ENCODE measurements at places on chromosomes 1 and 21. TPM values are rescaled to one million over a fixed set of nuclear protein-coding genes. Genes with fewer than 3 reads are reported as not detected.

The OPTC gene
- total RNA-seq, result not detected

The LZIC gene
- 45.9 TPM for total RNA-seq

The FGR gene
- total RNA-seq, result 0.05 TPM

The PSEN2 gene
- total RNA-seq, result 266 TPM

The CD5L gene
- total RNA-seq, result not detected

The CADM3 gene
- total RNA-seq, result 1.4 TPM

The MANEAL gene
- total RNA-seq, result 10.8 TPM

The PDPN gene
- 0.99 TPM for total RNA-seq

The CACNA1S gene
- 57.2 TPM for total RNA-seq

The LYPLAL1 gene
- total RNA-seq, result 32.5 TPM

The PRKAA2 gene
- total RNA-seq, result 9.1 TPM

The HSPA6 gene
- not detected for total RNA-seq

The LAMTOR2 gene
- total RNA-seq, result 51.4 TPM

The IFNLR1 gene
- 0.26 TPM for total RNA-seq

The DIRAS3 gene
- total RNA-seq, result 6.3 TPM

The RAB42 gene
- 1.2 TPM for total RNA-seq

The CFAP141 gene
- not detected for total RNA-seq

The S100A14 gene
- total RNA-seq, result not detected

The LRRN2 gene
- total RNA-seq, result 0.13 TPM

The ACTN2 gene
- 220 TPM for total RNA-seq

The DNAH14 gene
- 25.2 TPM for total RNA-seq

The ATP6V1G3 gene
- total RNA-seq, result not detected

The SLC1A7 gene
- 0.21 TPM for total RNA-seq

The OR2L2 gene
- not detected for total RNA-seq

The APCS gene
- not detected for total RNA-seq

The NHLH1 gene
- 0.51 TPM for total RNA-seq

The ARHGAP30 gene
- total RNA-seq, result not detected

The SIKE1 gene
- 26.7 TPM for total RNA-seq

The CD55 gene
- total RNA-seq, result 29.7 TPM

The FCRL5 gene
- total RNA-seq, result not detected

The GUCA2A gene
- total RNA-seq, result not detected

The OXCT2 gene
- 0.88 TPM for total RNA-seq

The CLCA1 gene
- not detected for total RNA-seq

The C8B gene
- total RNA-seq, result not detected

The KLHL12 gene
- 51.9 TPM for total RNA-seq

The AMY1A gene
- not detected for total RNA-seq

The PRR9 gene
- not detected for total RNA-seq

The RIT1 gene
- 72.0 TPM for total RNA-seq

The FNBP1L gene
- total RNA-seq, result 14.9 TPM

The SPRR3 gene
- not detected for total RNA-seq

The SV2A gene
- total RNA-seq, result 4.0 TPM

The TDRD10 gene
- not detected for total RNA-seq

The C8A gene
- total RNA-seq, result not detected

The RIPK4 gene
- total RNA-seq, result not detected

The LRRC53 gene
- total RNA-seq, result 0.11 TPM

The RNF186 gene
- not detected for total RNA-seq

The KANK4 gene
- 0.21 TPM for total RNA-seq

The RHBDL2 gene
- total RNA-seq, result not detected

The CHI3L2 gene
- total RNA-seq, result 3.2 TPM

The BSND gene
- not detected for total RNA-seq

The SPATA17 gene
- 0.26 TPM for total RNA-seq

The MXRA8 gene
- total RNA-seq, result 252 TPM

The RNF2 gene
- total RNA-seq, result 13.8 TPM

Measured in myocyte (in vitro differentiated cells).